Germinal center (tissue), 1 donor: ENCODE measurements at places on chromosomes 4 and X.

- no peak for DNase-seq
These were observed 3.2 kb downstream of the SCARB2 start for GRCh38 chr4:76210452-76210851.

DNA sequence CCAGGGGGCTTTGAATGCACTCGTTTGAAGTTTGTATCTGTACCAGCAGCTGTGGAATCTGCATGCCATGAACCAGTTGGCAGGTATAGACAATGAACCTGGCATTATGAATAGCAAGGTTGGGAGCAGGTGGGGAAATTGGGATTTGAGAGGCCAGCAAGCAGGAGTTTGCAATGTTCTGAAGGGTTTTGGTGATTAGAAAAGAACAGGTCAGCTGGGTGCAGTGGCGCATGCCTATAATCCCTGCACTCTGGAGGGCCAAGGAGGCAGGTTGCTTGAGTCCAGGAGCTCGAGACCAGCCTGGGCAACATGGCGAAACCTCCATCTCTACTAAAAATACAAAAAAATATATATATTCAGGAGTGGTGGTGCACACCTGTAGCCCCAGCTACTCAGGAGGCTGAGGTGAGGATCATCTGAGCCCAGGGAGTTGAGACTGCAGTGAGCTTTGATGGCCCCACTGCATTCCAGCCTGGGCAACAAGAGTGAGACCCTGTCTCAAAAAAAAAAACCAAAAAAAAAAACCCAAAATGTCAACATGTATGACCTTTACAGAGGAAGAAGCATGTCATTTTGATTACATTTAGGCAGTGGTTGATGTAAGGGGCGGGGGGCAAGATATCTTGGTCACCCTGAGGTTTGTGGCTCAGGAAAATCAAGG is 63.9 kb downstream of the TSC22D3 start:
- no peak for DNase-seq

GRCh38 chr4:169274033-169274432 is 3.3 kb upstream of the SH3RF1 start:
- no peak for DNase-seq

GRCh38 chr4:20422398-20422797 is 170.7 kb downstream of the SLIT2 start:
- DNase-seq = peak; percentile 35

DNA sequence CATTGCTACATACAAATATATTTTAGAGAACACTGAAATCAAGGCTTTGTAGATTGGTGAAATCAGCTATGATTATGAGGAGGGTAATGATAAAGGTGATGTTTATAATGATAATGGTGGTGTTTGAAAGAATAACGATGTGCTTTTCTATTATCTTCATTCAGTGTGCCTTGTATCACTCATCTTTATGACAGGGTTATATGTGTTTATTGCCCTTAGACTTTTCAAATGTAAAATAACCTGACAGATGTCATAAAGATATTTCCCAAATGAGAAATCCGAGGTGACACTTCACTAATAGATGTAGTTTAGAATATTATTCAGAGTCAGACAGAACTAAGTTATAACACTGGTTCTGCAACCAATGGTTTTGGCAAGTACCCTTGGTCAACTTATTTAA is 323.0 kb upstream of the SPANXN4 start:
- no peak for DNase-seq

DNA sequence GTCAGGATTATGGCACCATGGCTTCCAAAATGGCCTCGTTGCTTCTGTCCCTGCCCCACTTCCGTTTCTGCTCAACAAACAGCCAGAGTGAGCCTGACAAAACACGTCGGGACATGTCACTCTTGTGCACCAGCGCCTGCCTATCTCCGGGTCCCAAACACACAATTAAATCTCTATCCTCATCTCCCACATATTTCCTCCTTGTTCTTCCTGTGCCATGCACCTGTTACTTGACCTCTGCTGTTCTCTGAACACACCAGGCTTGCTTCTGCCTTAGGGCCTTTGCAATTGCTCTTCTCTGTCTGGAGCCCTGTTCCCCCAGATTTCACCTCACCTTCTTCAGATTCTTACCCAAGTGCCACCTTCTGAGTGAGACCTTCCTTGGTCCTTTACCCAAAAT is 12.7 kb upstream of the CD38 start:
- no peak for DNase-seq

DNA sequence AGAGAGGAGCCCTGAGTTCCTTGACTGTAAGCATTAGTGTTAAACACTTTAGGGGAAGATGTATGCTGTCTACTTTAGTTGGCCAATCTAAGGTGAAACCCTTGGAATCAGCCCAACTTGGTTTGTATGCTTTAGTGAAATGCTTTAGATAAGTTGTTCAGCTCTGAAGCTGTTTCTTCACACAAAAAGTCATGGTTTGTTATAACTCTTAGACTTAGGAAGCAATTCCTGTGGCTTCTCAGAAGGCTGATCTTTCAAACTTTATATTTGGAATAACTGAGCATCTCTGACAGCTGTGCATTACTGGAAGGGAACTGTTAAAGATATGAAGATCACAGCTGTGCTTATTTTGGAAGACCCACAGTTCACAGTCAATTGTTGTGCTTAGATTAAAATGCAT is 714.1 kb downstream of the FAT4 start:
- DNase-seq = no peak
